ENCODE measurements at places on chromosomes 13 and 19. TPM values are rescaled to one million over a fixed set of nuclear protein-coding genes. Genes with fewer than 3 reads are reported as not detected.

CLIP3 gene
- polyA plus RNA-seq = 21.5 TPM

ATP5F1D gene
- polyA plus RNA-seq = 136 TPM

PRODH2 gene
- polyA plus RNA-seq = 1.9 TPM

TUBA3C gene
- not detected for polyA plus RNA-seq

CCDC169 gene
- 3.0 TPM for polyA plus RNA-seq

ABCA7 gene
- polyA plus RNA-seq = 5.7 TPM

SOX1 gene
- 0.06 TPM for polyA plus RNA-seq

NDUFS7 gene
- polyA plus RNA-seq = 91.9 TPM

SEMA6B gene
- polyA plus RNA-seq = 3.3 TPM

NCAN gene
- polyA plus RNA-seq = 0.39 TPM

LRRC4B gene
- 6.9 TPM for polyA plus RNA-seq

HIF3A gene
- polyA plus RNA-seq = 165 TPM

NLRP7 gene
- polyA plus RNA-seq = not detected

ZNF433 gene
- 6.4 TPM for polyA plus RNA-seq

ZNF382 gene
- polyA plus RNA-seq = 5.4 TPM

ZIK1 gene
- polyA plus RNA-seq = 8.7 TPM

IGFL3 gene
- polyA plus RNA-seq = not detected

COX6B2 gene
- 1.3 TPM for polyA plus RNA-seq

ZNF560 gene
- polyA plus RNA-seq = 0.06 TPM

C19orf44 gene
- polyA plus RNA-seq = 4.6 TPM

CEACAM4 gene
- polyA plus RNA-seq = 0.16 TPM

UBL3 gene
- polyA plus RNA-seq = 36.4 TPM

TPGS1 gene
- polyA plus RNA-seq = 16.2 TPM

UHRF1 gene
- polyA plus RNA-seq = 17.7 TPM

ITGBL1 gene
- 0.13 TPM for polyA plus RNA-seq

IGFLR1 gene
- 3.8 TPM for polyA plus RNA-seq

POLRMT gene
- polyA plus RNA-seq = 62.1 TPM

CCDC97 gene
- 24.9 TPM for polyA plus RNA-seq
